ENCODE measurements at places on chromosomes 1 and 21.
A peak's percentile ranks its signal among the peaks of the same experiment; 100 is the strongest.

DNA sequence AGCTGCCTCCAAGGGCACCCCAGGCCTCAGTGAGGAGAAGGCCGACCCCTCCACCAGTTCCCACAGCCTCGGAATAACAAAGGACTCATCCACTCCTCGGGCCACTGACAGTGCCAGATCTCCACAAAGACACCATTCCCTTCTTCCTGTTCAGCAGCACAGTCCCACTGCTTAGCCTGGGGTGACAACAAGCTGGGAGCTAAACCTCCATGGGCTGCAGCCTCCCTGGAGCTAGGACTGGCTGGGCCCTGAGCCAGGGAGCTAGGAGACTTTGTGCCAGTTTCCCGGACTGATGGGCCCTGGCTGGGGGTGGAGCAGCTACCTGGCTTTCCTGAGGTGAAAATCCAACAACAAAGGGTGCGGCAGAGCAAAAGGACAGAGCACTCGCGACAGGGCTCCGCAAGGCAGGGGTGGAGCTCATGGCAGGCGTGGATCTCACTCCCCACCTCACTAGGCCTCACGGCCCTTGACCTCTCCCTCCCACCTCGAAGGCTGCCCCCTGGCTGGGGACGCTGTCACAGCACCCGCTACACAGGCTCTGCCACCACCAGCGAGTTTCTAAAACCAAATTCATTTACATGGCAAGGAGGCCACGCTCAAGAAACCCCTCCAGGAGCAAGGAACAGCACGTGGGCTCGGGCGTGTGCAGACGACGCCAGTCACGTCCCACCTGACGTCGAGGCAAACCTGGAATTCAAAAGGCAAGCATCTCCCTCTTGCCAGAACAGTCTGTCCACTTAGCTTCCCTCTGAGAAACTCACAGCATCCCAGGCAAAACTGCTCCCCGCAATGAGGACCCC lies 13.8 kb downstream of the SLC35E2B start:
- DNase-seq: no peak

DNA sequence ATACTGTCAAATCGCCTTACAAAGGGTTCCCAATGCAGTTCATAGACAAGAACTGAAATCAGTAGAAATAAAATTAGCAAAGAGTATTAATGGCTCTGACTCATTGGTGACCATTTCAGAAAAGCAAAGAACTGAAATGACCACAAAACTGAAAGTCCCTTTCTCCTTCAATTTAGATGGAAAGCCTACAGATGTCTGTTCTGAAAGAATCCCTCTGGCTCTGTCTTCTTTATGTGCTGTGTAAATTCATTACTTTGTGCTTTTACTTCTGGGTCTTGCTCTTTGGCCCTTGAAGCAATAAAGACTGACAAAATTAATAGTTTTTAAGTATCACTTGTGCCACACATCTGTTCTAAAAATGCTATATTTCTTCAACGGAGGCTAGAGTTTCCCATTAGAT lies 62.7 kb upstream of the GPR89A start:
- no peak for DNase-seq

GRCh38 chr1:156805766-156806511 lies 10.7 kb downstream of the SH2D2A start:
- DNase-seq: peak; percentile 90

- no peak for DNase-seq
Measured at GRCh38 chr21:42581993-42582786, 68.5 kb downstream of the SLC37A1 start.

- no peak for DNase-seq
Measured at GRCh38 chr1:190511554-190511953, 33.9 kb upstream of the BRINP3 start.

- no peak for DNase-seq
Measured at GRCh38 chr1:36420409-36420808, 22.7 kb upstream of the LSM10 start.

- no peak for DNase-seq
Measured at GRCh38 chr1:113226148-113226547, 153.2 kb downstream of the LRIG2 start.

GRCh38 chr1:32874860-32875752 lies 4.4 kb upstream of the FNDC5 start:
- DNase-seq: no peak

GRCh38 chr1:71908871-71909390 lies 373.4 kb downstream of the NEGR1 start:
- no peak for DNase-seq

- no peak for DNase-seq
Measured at GRCh38 chr1:44262816-44263567, 49.7 kb downstream of the DMAP1 start.

DNA sequence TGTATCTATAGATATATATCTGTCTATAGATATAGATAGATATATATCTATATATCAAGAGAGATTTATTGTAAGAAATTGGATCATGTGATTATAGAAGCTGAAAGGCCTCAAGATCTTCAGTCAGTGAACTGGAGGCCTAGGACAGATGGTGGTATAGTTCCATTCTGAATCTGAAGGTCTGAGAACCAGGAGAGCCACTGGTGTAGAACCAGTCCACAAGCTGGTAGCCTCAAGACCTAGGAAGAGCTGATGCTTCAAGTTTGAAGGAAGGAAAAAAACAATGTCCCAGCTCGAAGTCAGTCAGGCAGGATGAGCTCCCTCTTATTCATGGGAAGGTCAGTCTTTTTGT lies 213.2 kb upstream of the JUN start:
- no peak for DNase-seq

DNA sequence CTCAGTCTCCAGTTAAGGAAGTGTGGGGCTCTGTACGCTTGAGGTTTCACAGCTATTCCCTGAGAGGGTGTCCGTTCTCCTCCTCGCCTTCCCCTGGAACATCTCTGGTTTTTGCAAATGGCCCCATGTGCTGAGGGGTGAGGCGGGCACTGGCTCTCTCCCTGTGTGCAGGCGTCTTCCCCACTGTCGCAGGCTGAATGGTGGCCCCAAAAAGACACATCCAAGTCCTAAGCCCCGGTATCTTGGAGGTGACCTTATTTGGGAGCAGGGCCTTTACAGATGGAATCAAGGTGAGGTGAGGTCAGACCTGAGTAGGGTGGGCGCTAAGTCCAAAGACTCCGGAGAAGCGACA lies 98.0 kb upstream of the TMPRSS2 start:
- DNase-seq: no peak

- DNase-seq: no peak
Measured at GRCh38 chr1:29933067-29933466, 696.7 kb downstream of the PTPRU start.

- DNase-seq: no peak
Measured at GRCh38 chr1:91578320-91579109, 77.9 kb downstream of the CDC7 start.

DNA sequence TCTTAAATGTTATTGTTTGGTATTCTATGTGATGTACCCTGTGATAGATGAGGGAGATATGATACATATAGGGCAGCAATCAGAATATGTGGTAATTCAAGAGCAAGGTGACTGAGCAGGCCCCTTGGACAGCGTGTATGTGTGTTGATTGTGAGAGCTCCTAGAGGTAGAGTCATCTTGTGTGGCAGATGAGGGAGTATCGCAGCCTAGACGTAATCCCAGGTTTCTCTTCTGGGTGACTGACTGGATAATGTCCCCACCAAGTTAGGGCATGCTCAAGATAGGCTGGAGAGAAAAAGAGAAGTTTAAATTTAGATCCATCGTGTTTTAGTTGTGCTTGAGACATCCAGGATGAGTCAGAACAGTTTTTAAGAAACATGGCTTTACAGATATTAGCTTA lies 185.3 kb downstream of the ZP4 start:
- DNase-seq: no peak

- no peak for DNase-seq
Measured at GRCh38 chr1:245434280-245434679, 279.5 kb downstream of the KIF26B start.

DNA sequence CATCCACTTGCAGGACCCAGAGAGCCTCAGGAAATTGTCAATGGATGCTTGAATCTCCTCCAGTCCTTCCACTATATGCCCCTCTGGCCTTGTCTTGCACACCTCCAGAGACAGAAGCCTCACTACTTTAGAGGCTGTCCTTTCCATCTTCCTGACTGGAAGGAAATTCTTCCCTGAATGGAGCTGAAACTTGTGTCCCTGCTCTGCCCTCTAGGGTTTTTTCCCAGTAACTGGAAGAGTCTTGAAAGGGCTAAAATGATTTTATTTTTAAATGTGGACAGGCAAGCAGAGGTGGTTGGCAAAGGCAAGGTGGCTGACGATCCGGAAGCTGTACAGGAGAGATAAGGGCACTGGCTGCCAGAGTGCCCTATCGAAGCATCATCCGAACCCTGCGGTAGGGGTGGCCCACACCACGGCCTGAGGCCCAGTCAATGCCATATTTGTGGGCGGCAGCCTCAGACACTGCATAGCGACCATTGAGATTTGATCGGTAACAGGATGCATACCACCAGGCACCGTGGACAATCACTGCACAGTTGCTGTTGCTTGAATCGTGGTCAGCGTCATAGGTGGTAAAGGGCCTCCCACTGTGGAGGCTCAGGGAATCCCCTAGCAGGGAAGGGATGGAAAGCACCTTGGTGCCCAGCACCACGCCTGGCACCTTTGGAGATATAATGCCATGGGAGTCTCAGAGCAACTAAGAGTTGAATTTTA lies 2.3 kb upstream of the MAP3K6 start:
- DNase-seq: no peak

DNA sequence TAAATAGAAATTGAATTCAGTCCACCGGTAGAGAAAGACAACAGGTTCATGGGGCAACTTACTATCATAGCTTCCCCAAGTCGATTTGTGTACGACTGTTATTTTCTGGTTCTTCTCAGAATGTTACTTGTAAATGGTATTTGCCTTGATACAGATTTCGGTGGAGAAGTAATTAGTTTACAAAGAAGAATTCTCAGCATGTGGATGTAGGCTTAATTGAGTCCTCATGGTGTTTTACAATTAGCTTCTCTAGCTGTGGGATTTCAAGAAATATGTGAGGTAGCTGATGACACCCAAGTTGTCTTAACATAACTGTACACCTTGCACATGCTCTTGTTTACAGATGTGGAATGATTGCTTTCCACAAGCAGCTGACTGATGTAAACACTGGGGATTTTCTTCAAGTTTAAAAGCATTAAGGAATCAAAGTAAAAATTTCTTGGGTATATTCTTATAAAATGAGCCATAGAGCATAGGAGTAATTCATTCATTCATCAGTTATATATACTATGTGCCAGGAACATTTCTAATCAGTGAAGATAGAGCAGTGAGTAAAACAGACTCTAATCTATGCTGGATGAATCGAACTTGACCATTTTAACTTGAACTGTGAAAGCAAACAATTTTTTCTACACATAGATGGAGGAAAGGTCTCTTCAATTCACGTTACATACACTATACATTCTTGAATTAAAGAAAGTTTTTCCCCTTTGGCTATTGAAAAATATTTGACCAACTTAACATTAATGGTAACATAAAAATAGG lies 1.4 kb downstream of the MACO1 start:
- no peak for DNase-seq

- no peak for DNase-seq
Measured at GRCh38 chr1:218363141-218363540, 18.0 kb downstream of the TGFB2 start.

GRCh38 chr1:228464487-228464983 lies 22.6 kb upstream of the RNF187 start:
- DNase-seq: no peak

DNA sequence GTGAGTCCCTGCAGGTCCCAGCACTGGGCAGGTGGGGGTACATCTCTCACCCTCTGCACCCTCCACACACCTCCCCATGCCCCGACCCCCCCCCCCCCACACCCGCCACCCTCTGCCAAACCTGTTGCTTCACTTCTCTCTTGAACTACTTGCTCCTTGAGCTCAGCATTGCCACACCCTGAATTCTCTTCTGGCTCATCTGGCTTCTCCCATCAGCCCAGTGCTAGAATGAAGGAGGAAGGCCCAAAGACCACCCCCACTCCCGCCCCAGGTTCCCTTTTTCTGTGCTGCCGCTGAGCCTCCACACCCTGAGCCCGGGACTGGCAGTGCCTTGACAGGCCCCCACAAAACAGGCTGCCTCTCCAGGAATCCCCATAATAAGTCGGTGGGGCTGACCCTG lies 6.4 kb upstream of the TNNI1 start:
- no peak for DNase-seq

DNA sequence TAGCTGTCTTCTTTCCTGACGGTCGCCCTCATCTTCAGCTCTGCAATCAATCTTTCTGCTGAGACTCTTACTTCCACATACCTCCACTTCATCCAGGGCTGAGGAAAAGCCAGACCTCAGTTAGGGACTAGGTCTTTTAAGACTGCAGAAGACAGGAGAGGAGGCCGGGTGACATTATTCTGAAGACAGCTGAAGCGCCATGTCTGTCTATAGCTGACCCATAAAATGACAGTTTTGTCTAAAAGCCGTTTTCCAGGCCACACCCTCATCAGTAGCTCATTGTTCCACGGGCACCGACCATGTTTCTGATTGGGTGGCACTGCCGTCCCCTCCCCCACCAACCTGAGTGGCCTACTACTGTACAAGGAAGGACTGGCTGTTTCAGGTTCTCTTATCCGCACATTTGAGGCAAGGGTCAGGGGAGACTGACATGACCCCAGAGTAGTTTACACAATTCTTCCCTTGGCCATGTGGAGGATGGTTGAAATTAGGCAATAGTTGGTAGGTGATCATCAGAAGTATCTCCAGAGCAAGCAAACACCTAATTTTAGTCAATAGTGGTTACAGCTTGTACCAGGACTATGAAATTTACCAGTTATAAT lies at the start of gene ADCY10:
Gene ADCY10, minus strand, starts transcription at position 240 of the 602 bp plus-strand sequence. CDS start 8,994 bp downstream, outside the sequence.
- no peak for DNase-seq

DNA sequence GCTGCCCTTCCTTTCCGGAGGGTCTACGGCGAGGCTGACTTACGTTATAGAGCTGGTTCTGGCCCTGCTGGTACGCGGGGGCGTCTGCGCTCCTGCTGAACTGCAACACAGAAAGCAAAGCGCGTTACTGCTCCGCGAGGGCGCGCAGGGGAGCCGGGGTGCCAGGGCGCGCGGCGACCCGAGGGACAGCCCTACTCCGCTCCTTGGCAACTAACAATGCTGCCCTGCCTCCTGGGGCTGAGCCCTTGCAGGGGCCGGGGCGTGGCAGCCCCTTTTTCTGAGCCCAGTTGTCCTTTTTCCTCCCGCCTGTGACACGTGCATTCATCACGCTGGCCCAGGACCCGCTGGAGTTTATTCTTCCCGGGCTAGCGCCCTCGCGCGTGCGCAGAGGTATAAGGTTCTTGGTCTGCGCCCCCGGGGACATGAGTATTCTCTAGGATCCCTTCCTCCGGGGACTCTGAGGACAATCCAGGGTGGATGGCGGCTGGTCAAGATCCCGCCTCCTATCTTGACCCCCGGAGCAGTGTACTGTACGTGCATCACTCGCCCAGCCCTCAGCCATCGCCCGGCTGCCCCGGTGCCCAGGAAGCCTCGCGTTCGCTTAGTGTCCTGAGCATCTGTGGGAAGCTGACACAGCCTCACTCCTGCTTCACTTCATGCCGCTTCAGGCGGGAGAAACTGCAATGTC lies 78.9 kb downstream of the CD247 start:
- no peak for DNase-seq

- no peak for DNase-seq
Measured at GRCh38 chr1:214136324-214136919, 144.5 kb upstream of the SMYD2 start.

- DNase-seq: no peak
Measured at GRCh38 chr1:182965861-182966260, 12.9 kb upstream of the SHCBP1L start.

Data from HFF-Myc (cell line).